ENCODE measurements at places on chromosomes 1 and 21.

GRCh38 chr1:26533951-26534509, 4.5 kb downstream of the RPS6KA1 start:
- no peak for DNase-seq

DNA sequence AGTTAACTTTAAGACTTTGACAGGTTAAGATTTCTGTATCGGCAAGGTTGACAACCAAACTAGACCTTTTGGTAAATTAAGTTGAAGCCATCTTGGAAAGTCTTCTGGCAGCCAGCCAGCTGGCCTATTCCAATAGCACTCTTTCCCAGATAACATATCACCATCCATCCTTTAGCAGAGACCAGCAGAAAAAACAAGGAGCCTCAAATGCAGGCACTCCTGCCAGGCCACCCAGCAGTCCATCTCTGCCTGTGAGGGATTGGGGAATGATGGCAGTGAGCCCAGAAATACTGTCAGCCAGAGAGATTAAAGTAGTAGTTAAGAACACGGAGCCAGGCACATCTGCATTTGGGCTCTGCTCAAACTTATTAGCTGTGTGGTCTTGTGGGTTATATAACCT, 19.4 kb downstream of the ZBTB40 start:
- no peak for DNase-seq

DNA sequence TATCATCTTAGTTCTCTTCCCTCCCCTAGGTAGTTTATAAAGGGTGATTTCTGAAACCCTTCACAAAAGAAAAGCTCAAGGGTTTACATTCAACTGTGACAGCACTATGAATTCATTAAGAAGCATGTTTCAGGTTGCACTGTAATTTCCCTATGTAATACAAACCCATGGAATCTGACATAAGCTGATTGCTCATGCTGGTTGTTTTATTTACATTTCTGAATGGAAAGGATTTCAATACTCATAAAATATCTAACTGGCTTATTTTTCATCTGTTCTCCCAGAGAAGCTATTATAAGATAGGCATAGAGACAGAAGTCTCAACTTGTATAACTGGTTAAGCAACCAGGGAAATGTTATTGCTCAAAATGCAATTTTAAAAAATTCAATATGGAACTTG, 20.5 kb downstream of the WNT2B start:
- DNase-seq: no peak

- DNase-seq: no peak
Observed at GRCh38 chr1:110070282-110070669, 196 bp downstream of the ALX3 start.

- DNase-seq: no peak
Observed at GRCh38 chr1:41649396-41650027, 165.0 kb upstream of the EDN2 start.

DNA sequence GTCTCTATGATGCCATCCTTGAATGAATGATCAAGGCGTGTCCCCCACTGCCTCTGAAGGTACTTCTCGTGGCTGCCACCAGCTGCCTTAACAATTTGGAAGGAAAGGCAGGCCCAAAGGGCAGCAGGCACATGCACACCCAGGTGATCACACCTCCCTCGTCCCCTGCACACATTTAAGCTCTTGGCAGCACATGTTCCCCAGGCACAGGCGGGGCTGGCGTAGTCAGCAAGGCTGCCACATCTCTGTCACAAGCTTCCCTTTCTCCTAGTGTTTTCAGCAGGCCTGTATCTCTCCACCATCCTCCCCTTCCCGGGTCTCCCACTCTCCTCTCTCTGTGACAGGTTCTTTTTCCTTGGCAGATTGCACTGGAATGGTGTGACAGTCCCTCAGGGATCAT, 111.9 kb downstream of the CACNA1E start:
- DNase-seq: no peak

GRCh38 chr1:46569884-46570725, 18.7 kb upstream of the KNCN start:
- no peak for DNase-seq

GRCh38 chr21:27817074-27817473, 850.2 kb upstream of the ADAMTS5 start:
- DNase-seq: no peak

DNA sequence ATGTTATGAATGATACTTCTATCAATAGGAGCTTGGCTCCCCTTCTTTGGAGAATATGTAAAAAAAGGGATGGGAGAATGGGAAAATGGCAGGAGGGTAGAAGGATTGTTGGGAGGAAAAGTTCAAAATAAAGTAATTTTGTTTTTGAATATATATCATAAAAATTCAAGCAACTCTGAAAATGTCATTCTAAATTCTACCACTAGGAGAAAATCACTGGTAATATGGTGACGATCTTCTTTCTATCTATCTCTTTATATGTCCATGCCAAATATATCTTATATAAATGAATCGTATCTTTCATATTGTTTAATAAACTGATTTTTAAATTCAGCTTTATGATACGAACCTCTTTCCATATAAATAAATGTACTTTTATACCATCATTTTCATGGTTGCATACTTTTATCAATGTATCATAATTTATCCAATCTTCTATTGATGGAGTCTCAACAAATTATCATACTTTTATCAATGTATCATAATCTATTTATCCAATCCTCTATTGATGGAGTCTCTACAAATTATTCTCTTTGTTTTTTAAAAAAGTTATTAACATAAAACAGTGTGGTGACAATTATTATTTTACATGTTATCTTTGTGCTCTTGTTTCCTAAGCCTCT, 73.7 kb upstream of the MARK1 start:
- DNase-seq: no peak

- no peak for DNase-seq
Observed at GRCh38 chr1:52533713-52534112, 19.2 kb downstream of the TUT4 start.

DNA sequence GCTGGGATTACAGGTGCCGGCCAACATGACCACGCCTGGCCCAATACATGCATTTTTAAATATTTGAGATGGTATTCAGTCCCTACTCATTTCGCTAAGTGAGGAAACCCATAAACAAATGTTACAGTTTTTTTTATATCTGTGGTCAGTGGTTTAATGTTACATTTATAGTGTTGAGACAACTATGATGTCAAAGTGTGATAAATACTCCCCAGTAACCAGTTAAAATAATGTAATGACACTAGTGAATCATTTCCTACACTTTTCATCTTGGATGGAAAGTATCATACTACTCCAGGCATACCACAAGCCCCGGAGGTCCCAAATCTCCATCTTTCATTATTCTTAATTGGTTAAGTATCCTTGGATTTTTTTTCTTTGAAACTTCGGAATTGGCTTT, 87.5 kb upstream of the KIF26B start:
- no peak for DNase-seq

GRCh38 chr1:200767321-200767720, 28.6 kb downstream of the CAMSAP2 start:
- no peak for DNase-seq

- no peak for DNase-seq
Observed at GRCh38 chr1:240245629-240246020, 153.9 kb downstream of the FMN2 start.

GRCh38 chr1:19818324-19818723, 3.2 kb upstream of the RNF186 start:
- no peak for DNase-seq

DNA sequence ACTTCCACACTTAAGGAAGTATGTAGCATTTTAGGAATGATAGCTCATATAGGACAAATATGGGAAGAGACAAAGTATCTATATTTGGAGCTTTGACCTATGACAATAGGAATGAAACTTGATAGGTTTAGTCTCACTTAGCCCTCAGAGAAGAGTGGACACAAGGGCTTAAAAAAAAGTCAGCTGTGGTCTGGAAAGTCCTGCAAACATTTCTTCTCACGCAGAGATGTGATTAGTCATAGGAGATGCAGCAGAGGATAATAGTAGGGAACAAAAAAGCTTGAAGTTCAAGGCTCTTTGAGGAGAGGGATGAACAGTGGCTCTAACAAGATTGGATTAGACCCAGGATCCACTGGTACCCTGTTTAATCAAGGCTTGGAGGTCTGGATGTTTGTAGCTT, 14.8 kb upstream of the RNF220 start:
- DNase-seq: no peak

DNA sequence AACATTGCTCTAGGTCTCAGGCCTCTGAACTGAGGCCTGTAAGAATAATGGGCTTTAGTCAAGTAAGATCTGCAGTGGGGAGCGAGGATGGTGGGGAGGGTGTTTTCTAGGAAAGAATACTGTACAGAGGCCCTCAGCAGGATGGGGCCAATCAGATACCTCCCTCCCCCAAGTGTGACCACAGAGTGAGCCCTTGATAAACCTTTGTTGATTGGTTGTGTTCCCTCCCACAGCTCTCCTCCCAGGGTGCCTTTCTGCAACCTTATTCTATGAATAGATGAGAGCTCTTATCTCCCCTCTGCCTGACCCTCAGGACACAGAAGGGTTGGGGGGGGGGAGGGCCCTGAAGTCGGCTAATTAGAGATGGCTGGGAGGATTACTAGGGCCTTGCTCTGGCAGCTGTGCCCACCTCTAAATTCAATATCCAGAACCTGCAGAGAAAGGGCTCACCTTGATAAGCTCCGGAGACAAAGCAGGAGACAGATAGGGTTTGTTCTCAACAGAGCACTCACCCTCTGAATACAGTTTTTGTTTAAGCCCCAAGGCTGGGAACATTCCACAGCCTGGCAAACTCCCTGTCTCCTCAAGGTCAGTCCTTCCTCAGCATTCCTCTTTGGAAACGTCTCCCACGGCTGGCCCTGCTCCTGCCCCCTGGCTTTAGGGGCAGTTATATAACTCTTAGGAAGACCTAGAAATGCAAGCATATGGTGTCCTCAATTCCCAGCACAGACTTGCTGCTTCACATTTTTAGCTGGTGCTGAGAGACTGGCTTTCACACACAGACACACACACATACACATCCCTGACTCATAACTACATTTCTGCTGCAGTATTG, 42.9 kb downstream of the ATP1A1 start:
- no peak for DNase-seq

DNA sequence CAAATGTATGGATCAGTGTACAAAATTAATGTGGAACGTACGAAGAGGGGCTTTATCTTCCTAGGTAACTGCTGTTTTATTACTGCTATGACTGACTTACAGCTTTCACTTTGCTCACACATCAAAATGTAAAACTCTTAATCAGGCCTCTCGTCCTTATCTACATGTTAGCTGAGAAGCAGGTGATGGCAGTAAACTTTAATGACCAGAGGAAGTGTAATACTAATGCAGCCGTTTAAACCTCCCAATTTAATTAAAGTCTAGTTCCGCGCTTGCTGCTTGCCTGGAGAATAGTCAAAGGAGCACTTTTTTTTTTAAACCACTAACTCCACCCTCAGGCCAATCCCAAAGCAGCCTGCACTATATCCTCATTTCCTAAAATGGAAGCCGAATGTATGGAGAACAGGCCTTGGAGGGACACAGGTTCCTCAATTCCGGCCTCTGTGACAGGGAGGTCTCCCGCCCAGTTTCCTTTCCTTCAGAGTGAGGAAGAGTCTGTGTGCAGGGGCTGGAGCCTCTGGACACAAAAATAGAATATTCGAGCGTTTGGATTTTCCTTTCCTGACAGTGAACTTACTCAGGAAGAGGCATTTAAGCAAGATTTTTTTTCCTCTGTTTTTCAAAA, 36.7 kb upstream of the RASAL2 start:
- DNase-seq: no peak

- DNase-seq: peak; percentile 57
Observed at GRCh38 chr1:19715334-19716203, 50.9 kb downstream of the HTR6 start.

DNA sequence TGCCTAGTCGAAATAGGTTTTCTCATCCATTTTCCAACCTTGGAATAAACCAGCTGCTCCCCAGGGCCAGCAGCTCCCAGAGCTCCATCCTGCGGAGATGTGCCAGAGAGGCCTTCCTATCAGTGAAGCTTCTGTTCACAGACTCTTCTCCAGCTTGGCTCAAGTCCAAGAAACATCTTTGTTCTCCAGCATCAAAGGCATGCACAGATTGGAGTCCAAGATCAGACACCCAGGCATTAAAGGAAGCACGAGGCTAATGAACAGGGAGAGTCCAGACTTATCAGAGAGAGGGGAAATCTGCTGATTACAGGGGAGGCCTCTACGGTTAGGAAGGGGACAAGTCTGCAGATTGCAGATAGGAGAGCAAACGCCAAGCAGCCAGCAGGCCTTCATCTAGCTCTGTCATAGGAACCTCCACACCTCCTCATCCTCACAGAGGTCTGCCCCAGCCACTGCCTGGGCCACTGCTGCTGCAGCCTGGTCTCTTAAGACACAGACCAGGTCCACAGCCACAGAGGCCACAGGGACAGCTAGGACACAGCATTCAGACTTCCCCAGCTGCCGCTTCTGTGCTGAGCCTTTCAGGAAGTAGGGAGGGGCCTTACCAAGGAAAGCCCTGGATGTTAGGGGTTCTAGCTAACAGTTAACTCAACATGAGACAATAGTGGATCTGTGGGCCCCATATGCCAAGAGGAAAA, 3.4 kb downstream of the PRR9 start:
- no peak for DNase-seq

DNA sequence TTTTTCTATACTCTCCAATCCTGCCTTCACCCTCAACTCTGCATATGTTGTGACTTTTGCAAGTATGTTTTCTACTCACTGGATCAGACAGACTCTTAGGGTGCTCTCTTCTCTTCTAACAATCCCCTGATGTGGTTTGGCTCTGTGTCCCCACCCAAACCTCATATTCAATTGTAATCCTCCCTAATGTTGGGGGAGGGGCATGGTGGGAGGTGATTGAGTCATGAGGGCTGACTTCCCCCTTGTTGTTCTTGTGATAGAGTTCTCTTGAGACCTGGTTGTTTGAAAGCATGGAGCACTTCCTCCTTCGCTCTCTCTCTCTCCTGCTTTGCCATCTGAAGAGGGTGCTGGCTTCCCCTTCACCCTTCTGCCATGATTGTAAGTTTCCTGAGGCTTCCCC, 148.9 kb upstream of the IGSF21 start:
- DNase-seq: no peak

- no peak for DNase-seq
Observed at GRCh38 chr1:198185146-198185545, 28.3 kb downstream of the NEK7 start.

GRCh38 chr21:39364949-39365348, 16.1 kb upstream of the HMGN1 start:
- no peak for DNase-seq

GRCh38 chr1:110049801-110050601, 15.6 kb downstream of the STRIP1 start:
- no peak for DNase-seq

GRCh38 chr1:66237722-66238479, 296.1 kb upstream of the SGIP1 start:
- no peak for DNase-seq

- no peak for DNase-seq
Observed at GRCh38 chr1:88877382-88877825, 14.0 kb downstream of the GTF2B start.

GRCh38 chr1:58038574-58038973, 508.0 kb downstream of the OMA1 start:
- DNase-seq: no peak

GRCh38 chr1:60244906-60245305, 171.3 kb upstream of the C1orf87 start:
- DNase-seq: no peak

GRCh38 chr21:18614303-18614702, 210.7 kb upstream of the TMPRSS15 start:
- DNase-seq: no peak

- DNase-seq: no peak
Observed at GRCh38 chr1:221832151-221832550, 90.3 kb upstream of the DUSP10 start.
